ENCODE measurements at places on chromosomes 13 and 19.

GRCh38 chr19:11692127-11692790, 46.5 kb downstream of the ZNF823 start:
- no peak for ATAC-seq

DNA sequence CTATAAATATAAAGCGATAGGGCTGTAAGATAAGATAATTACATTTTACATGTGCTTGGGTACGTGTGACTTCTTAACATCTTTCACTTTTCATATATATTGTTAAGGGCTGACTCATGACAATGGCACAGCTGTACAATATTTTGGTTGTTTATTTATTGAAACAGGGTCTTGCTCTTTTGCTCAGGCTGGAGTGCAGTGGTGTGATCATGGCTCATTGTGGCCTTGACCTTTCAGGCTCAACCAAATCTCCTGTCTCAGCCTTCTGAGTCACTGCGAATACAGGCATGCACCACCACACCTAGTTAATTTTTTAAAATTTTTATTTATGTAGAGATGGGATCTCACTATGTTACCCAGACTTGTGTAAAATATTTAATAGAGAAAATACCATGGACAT, 2532.4 kb upstream of the PCDH20 start:
- no peak for ATAC-seq

GRCh38 chr19:1855040-1855827, 7.0 kb upstream of the REXO1 start:
- peak; percentile 71 for ATAC-seq

DNA sequence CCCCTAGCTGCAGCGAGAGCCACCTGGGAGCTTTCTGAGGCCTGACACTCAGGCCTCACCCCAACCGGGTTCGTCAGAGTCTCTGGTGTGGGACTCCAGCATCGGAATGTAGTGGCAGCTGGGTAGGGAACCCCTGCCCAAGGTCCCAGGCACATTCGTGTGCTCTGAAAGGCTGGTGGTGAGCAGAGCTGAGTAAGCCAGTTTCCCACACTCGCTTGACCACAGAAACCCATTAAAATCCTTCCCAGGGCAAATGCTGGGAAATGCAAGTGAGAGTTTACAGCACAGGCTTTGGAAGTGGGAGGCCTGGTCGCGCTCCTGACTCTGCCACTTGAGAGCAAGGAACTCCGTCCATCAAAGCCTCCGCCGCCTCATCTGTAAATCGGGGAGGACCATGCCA, 4.2 kb downstream of the TRAPPC6A start:
- ATAC-seq: no peak

DNA sequence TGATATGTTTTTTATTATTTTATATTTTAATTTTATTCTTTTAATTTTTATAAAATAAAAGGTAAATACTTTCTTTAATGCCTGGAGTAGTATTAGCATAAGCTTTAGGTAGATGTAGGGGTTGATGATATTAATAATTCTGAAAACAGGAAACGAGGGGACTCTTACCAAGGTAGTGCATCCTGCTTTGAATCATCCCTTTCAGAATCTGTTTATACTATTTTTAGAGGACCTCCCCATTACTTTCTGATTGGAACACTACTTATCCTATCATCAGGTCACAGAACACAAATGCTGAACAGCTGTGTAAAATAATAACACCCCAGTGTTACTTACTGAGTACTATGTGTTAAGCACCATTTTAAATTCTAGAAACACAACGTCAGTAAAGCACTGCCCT, 27.3 kb downstream of the COG6 start:
- peak; percentile 80 for ATAC-seq

GRCh38 chr19:12867120-12868099, 13.8 kb downstream of the DNASE2 start:
- ATAC-seq: peak; percentile 70

DNA sequence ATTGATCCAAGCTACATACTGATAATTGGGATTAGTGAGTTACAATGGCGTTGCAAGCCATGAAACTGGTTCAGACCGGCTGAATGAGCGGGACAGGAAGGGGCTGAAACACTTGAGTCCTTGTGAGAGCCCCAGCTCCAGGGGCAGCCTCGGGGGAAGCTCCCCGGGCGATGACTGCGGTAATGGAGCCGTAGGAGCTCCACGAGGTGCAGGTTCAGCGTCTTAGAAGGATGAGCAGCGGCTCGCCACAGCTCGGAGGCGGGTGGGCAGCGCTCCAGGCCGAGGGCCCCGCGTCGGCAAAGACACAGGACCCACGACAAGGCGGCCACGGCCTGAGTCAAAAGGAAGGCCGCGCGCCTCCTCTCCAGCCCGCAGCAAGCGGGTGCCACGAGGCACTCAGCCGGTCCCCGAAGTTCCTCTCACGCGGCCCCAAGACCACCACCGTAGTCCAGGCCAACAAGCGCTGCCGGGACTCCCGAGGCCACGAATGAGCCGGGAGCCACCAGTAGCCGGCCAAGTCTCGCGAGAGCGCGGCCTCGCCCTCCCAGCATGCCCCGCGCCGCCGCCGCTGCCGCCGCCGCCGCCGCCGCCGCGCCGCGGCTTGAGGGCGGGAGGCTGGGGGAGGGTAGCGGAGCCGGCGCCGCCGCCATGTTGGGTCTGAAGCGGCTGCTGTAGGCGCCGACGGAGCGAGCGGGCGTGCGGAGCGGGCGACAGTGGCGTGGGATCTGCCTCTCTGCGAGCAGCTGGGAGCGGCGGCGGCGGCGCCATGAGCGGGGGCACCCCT, at the start of gene LSM14A:
Gene LSM14A, plus strand, starts transcription at position 628 of the 784 bp plus-strand sequence. Its CDS starts 139 bp downstream, at position 767.
- peak; percentile 74 for ATAC-seq

DNA sequence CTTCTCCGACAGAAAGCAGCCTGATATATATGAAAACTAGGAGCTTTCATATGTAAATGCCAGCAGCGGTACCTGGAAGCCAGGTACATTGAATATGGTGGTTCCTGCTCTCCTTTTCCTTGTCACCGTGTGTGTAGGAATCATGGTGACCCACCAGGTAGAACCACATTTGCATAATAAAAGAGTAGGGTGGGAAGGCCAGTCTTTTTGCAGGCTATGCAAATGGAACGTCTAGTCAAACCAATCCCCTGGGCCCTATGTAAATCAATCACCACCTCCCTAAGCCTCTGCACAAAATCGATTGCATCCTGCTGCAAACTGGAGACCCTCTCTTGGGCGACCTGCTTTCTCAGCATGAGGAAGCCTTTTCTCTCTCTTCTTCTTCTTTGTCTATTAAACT, 22.2 kb upstream of the ZNF181 start:
- ATAC-seq: no peak

- ATAC-seq: no peak
These were observed 6.3 kb downstream of the SLC17A7 start for GRCh38 chr19:49434907-49435583.

DNA sequence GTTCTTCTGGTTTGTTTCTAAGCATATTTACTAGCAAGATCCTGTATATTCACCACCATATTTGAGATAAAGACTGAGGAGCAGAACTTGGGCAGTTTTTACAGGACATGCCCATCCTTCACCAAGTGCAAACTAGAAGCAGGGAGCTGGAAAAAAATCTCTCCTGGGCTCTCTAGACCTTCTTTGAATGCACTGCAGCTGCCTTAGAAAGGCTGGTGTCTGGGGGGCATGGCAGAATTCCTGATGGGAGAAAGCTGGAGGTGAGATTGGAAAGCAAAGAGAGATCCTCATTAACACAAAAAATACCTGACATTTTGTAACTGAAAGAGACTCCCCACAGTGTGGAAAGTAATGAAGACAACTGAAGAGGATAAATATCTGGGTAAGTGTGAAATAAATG, 1612.1 kb downstream of the OLFM4 start:
- ATAC-seq: no peak

GRCh38 chr13:48731001-48731658, 77.4 kb downstream of the CYSLTR2 start:
- ATAC-seq: peak; percentile 85

DNA sequence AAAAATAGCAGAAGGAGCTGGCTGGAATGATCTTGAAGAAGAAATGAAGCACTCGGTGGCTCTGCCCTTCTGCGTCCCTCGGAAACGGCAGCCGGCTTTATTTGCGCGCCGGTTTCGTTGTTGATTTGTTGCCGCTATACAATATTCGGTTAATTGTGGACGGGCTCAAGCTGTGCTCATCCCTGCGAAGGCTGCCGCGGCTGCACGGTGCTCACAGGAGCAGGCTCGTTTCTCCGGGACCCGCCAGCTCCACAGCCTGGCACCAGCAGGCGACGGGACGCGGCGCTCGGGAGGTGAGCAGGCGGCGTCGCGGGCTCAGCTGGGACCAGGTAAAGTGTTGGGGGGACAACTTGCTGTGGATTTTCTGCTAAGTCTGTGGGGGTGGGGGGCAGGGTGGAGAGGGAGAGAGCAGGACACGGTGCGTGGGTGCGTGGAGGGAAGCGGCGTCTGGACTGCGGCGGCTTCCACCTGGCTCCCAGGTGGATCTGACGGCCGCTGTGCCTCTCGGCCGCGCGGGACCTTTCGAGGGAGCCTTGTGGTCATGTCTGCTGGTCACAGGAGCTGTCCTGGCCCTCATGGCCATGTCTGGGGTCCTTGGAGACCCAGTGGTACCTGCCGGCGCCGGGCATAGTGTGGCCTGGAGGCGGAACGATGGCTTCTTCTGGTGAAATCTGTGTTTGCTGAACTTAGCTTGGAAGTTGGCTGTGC, 90.9 kb downstream of the TEX29 start:
- ATAC-seq: no peak

- ATAC-seq: peak; percentile 27
These were observed 7.9 kb downstream of the PIP5K1C start for GRCh38 chr19:3692141-3693024.

- ATAC-seq: no peak
These were observed 1730.4 kb upstream of the SLC10A2 start for GRCh38 chr13:104796581-104796980.

- ATAC-seq: no peak
These were observed 62.3 kb downstream of the KCNC3 start for GRCh38 chr19:50266896-50267295.

DNA sequence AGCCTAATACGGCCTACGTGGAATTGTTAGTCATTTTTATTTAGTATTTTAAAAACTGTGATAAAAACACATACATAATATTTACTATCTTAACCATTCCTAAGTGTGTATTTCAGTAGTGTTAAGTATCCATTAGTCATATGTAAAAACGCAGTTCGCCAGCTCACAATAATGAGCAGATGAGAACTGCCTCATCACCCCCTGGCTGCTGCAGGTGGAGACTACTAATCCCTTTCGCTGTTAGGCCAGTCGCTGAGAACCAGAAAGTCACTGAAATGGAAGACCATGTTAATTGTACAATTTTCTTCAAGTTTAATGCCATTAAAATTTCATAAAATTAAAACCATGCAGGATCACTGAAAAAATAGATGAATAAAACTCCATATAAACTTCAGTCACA, 1.6 kb downstream of the ESD start:
- no peak for ATAC-seq

GRCh38 chr13:66926200-66926850, 303.8 kb downstream of the PCDH9 start:
- no peak for ATAC-seq

DNA sequence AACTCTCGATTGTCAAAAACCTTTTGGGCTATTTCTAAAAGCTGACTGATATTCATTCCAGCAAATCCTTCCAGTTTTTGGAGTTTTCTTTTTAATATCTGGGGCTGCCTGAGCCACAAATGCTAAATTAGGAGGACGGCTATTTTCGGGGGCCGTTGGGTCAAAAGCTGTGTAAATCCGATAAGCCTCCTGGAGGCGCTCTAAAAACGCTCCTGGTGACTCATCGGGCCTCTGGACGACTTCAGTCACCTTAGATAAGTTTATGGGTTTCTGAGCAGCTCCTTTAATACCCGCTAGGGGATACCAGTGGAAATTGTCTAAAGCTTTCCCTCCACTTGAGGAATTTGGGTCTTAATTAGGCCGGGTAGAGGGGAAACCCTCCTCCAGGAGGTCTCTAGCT, 66.4 kb downstream of the ZNF730 start:
- no peak for ATAC-seq

DNA sequence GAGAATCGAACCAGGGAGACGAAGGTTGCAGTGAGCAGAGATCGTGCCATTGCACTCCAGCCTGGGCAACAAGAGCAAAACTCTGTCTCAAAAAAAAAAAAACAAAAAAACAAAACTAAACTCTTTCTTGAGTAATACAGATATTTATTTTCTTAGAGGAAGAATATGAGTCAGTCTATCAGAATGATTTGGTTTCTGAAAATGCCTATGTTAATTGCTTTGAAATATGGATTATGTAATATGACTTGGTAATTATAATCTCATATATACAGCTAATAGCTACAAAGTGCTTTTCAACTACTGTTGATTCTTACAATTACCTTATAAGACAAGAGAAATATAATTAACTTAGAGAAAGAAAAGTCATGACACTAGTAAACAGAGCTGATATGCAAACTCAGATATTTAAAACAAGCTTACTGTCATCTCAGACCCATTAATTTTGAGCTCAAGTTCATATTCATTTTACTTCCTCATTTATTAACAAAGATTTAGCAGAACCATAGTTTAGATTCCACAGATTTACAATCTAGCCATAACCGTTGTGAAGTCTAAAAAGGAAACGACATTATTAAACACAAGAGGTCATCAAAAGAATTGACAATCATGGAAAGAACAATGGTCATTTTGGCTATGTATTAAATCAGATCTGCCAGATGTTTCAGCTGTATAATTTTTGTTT, 88.0 kb downstream of the TBC1D4 start:
- ATAC-seq: peak; percentile 51

- no peak for ATAC-seq
These were observed 182.4 kb upstream of the UFM1 start for GRCh38 chr13:38167164-38167822.

GRCh38 chr19:28405346-28405742, 807.6 kb downstream of the UQCRFS1 start:
- ATAC-seq: no peak

DNA sequence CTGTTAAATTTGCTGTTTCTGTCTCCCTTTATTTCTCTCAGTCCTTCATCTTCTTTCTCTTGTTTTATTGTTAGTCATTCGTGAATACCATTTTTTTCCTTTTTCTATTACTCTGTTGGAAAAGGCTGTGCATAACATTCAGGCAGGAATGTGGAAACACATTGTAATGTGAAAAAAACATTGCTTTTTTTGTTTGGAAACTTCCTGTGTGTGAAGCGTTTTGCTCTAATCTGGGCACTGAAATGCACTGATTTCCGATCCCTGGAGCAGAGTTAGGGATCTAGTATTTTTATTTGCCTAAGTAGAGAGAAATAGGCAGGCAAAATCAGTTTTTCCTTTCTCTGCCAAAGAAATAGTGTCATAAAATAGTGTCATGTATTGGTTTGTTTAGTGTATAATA, 155.5 kb downstream of the PCCA start:
- no peak for ATAC-seq

GRCh38 chr13:113545931-113546516, 38.5 kb upstream of the TFDP1 start:
- no peak for ATAC-seq

GRCh38 chr19:50488389-50489194, 11.9 kb upstream of the GARIN5A start:
- ATAC-seq: no peak
